ENCODE measurements at places on chromosomes 3 and 15.

GRCh38 chr3:44555723-44556122, 730 bp downstream of the ZKSCAN7 start:
- no peak for DNase-seq

DNA sequence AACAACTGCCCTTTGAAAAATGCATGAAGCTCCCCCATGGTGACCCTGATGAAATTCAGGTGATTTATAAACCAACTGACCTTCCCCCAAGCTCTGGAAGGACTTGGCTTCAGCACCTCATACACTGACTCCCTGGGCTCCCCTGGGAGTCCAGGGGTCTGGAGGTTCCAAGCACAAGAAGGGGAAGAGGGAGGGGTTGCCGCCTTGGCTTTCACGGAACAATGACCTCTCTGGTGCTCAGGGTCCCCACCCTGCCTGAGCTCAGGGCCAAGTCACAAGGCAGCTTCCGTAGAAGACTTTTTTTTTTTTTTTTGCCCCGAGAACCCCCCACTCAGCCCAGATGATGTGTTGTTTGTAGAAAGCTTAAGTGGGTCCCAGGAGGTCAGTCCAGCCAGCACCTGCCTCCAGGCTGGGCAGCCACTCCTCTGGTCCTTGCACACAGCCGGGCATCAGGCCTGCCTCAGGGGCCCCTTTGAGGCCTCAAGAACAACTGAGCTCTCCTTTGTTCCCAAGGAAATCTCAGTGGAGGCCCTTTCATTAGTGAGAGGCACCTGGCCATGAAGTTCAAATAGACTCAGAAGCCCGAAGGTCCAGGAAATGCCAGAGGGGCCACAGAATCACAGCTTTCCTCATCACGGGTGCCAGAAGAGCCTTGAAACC, 14.0 kb upstream of the ALAS1 start:
- DNase-seq, result no peak

DNA sequence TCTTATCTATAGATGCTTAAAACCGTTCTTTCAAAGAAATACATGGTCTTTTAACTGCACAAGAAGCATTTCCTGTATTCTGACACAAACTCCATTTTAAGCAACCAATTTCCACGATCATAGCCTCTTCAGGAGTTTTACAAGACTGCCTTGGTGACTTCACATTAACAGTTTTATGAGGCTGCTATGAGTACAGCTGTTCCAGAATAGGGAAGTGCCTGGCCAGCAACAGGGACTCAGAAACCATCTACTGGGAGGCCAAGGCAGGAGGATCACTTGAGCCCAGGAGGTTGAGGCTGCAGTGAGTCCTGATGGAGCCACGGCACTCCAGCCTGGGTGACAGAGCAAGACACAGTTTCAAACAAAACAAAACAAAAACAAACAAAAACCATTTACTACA, 78.4 kb downstream of the B3GNT5 start:
- DNase-seq, result no peak

DNA sequence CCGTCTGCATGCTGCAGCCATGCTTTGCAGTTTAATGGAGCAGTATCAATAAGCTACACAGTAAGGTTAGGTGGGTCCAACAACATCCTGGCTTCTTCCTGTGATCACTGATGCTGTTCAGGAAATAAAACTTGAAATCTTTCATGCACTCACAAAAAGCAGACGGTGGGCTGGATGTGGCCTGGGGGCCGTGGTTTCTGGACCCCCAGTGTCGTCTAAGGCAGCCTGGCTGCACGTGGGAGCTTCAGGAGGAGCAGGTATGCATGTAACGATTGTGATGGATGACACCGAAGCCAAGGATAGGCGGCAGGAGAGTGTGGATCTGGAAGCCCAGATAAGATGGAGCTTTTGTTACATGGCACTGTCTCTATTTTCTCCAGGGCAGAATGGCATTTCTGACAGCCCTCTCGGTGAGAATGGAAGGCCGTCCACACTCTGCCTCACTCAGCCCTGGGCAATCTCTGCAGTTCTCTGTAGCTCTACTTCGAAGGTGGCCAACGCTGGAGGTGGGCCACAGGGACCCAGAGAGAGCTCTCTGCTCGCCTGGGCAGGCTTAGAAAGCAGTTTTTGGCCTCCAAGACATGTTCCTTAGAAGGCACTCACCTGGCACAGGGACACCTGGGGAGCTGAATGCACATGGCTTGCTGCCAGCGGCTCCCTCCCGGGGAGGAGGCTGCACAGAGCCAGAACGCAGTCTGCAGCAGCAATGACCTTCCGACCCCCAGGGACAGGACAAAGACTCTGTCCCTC, 46.4 kb upstream of the IQSEC1 start:
- DNase-seq, result no peak

GRCh38 chr3:51720292-51721061, 13.6 kb downstream of the GRM2 start:
- no peak for DNase-seq

DNA sequence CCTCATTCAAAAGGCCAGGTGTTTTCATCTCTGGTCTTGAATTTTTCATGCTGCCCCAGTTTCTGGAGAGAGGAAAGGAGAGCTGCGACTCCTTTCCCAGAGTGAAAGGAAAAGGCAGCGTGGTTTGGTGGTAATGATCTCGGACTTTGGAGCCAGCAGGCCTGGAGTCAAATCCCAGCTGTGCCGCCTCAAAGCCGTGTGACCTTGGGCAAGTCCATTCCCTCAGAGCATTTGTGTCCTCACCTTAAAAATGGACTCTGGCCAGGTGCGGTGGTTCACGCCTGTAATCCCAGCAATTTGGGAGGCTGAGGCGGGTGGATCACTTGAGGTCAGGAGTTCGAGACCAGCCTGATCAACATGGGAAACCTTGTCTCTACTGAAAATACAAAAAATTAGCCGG, 4.7 kb upstream of the CCDC33 start:
- DNase-seq, result no peak

GRCh38 chr3:108461661-108462111, 48.7 kb downstream of the MYH15 start:
- DNase-seq, result no peak

- DNase-seq, result no peak
Measured at GRCh38 chr3:119427669-119428068, 35.7 kb downstream of the TMEM39A start.
